ENCODE measurements at places on chromosomes 11 and 22.

GRCh38 chr11:64834031-64834722 is 10.3 kb downstream of the CDC42BPG start:
- no peak for DNase-seq

DNA sequence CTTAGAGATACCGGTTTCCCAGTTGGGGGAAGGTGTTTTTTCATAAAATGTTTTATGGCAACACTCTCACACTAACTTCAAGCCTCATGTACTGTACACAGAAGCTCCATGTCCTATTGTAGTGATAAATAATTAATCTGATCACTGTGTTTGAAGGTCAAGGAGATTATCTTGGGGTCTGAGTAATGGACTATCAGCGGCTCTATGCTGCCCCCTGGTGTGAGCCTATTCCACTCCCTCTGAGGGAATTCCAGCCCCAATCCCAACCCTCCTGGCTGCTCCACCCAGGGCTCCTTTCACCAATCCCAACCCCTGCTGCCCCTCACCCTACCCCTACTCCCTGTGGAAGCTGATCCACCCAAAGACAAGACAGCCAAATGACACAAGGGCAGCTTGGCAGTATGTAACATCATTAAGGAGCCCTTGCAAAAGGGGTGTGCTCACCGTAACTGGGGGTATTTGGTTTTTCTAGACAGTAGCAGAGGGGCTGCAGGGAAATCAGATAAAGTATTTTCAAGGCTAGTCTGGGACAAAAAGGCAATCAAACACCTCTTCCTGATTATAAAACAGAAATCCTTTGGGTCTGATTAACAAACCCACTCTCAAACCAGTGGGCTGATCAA is 22.3 kb downstream of the HPS4 start:
- peak; percentile 60 for DNase-seq

- DNase-seq = no peak
Observed at GRCh38 chr11:133127741-133128140, 404.6 kb downstream of the OPCML start.

GRCh38 chr11:67593565-67593905 is 9.9 kb downstream of the GSTP1 start:
- DNase-seq = no peak

- DNase-seq = no peak
Observed at GRCh38 chr22:48450188-48450825, 1377.4 kb downstream of the BRD1 start.

- DNase-seq = no peak
Observed at GRCh38 chr22:40256516-40256915, 78.8 kb downstream of the TNRC6B start.

GRCh38 chr22:48464246-48464645 is 1363.4 kb downstream of the BRD1 start:
- no peak for DNase-seq

DNA sequence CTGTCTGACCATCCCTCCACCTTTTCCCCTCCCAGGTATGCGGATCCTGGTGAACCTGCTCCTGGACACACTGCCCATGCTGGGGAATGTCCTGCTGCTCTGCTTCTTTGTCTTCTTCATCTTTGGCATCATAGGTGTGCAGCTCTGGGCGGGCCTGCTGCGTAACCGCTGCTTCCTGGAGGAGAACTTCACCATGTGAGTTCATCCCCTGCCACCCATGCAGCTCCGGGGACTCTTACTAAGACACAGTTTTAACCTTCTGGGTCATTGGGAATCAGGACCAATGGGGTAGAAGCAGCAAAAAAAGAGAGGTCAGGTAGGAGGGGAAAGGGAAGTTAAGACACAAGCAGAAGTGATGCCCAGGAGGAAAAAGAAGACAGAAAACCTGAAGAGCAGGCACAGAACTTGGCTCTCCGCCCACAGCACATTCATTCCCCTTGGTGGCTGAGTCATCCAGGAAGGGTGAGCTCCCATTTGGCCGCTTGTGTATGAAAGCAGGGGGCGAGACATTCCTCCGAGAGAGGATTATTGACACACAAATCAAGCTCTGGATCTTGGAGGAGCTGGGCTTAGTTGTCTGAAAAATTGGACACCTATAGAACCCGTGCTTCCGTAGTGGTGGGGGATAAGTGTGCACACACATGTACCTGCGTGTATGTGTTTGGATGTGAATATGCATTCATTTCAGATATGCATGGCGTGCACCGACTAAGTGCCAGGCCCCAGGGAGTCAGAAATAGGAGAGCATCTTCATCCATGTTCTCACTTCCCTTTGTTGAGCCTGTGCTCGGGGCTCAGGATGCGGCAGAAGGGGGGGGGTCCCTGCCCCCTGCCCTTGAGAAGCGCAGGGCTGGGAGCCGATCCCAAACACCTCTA is 64.2 kb downstream of the CACNA1I start:
- no peak for DNase-seq

- DNase-seq = no peak
Observed at GRCh38 chr11:86198139-86198538, 46.4 kb upstream of the EED start.

GRCh38 chr11:94181943-94182342 is 53.3 kb downstream of the PANX1 start:
- no peak for DNase-seq

DNA sequence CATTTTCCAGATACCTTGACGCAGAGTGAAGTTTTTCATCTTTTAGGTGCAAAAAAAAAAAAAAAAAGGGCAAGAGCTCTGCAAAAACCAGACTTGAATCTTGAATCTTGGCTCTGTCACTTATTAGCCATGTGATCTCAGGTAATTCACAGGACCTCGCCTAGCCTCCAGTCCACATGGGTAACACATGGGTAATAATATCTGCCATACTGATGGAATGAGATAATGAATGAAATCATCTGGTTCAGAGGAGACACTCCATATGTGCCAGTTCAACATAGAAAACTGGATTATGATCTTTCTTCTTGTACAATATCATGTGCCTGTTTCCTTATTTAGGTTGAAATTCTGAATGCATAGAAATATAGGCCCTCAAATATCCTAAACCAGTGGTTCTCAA is 8.6 kb upstream of the AMOTL1 start:
- no peak for DNase-seq

GRCh38 chr11:498297-499181 is 8.5 kb downstream of the RNH1 start:
- no peak for DNase-seq

GRCh38 chr11:1483445-1483961 is 3.1 kb downstream of the MOB2 start:
- no peak for DNase-seq

GRCh38 chr11:27217948-27218420 is 145.0 kb downstream of the CCDC34 start:
- DNase-seq = peak; percentile 52

DNA sequence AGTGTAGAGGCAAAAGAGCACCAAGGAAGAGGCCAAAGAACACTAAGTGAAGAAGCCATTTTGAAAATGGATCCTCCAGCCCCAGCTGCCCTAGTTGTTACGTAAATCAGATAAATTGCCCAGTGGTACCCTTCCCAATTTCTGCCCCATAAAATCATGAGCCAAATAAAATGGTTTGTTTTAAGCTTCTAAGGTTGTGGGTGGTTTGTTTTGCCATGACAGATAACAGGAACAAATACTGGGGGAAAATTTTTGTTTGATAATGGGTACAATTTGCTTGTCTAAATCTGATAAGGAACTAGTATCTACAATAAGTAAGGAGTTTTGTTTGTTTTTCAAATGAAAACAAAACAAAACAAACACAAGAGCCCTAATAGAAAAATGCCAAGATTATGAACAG is 30.6 kb upstream of the HSD17B12 start:
- no peak for DNase-seq

DNA sequence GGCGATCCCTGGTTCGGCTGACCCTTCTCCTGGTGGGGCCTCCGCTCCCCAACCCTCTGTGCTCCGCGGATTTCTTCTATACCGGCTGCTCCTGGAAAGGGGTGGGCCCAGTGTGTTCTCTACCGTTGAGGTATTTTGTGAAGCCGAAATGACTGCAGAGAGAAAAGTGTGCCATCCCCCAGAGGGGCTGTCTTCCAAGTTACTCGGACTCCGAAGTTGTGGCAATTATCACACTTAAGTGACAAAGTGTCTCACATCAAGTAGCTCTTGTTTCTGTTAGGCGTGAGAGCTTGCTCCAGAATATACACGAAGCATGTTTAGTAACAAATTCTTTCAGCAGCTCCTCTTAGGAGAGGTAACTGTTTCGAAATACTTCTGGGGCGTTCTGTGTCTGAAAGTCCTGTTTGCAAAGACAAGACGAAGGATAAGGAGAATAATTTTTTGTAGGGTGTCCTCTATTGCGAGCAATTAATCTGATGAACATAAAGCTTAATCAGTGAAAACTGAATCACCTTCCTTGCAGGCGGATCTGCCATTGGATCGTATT is 434 bp downstream of the XPNPEP3 start:
- DNase-seq = no peak

DNA sequence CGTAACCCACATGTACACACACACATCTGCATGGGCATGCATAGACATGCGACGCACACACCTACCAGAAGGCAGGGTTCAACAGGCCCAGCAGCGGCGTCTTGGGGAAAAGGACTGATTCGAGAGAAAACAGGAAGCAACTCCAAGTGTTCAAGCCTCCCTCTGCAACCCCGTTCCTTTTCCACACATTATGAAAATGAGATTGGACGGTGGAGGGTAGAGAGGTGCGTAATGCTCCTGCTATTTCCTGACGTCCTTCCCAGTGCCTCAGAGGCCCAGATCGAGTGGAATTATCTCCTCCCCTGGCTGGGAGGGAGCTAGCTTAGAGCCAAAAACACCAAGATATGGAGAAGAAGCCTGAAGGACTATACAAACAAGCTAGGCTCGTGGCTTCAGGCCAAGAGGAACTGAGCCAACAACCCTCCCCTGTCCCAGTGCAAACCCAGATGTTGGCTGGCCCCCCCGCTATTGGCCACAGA is 289.2 kb downstream of the MN1 start:
- peak; percentile 91 for DNase-seq

DNA sequence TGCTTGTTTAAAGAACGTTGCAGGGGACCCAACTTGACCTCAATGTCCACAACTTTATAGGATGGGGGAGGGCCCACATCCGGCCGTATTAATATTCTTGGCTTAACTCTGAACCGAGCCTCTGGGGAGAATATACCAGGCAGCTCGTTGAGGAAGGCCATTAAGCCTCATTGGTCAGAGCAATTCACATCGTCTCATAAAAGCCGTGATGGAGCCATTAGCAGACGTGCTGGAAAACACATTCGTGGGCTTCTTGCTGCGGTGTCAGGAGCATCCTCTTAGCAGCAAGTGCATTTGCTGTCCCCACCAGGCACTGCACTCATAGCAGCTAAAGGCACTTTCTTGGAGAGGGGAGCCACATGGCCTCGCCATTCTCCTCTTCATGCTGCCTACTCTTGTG is 14.9 kb downstream of the DSCAML1 start:
- DNase-seq = no peak

DNA sequence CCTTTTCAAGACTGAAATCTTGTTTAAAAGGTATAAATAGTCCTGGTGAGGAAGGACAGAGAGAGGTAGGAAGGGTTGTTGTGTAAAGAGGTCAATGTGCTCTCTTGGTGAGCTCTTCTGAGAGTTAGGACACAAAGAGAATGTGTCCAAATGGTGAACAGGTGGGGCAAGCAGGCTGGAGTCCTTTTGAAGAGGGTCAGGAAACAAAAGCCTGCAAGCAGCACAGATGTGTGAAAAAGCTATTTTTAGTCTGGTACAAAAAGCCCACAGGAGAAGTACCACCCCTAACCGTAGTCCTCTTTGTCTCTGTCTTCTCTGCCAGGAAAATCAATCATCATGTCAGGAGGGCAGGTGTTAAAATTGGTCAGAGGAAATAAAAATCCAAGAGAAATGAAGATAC is 54.4 kb upstream of the SYN3 start:
- no peak for DNase-seq

- DNase-seq = no peak
Observed at GRCh38 chr11:10436224-10436623, 18.8 kb upstream of the AMPD3 start.

- DNase-seq = no peak
Observed at GRCh38 chr22:22024440-22024839, 41.9 kb upstream of the TOP3B start.

DNA sequence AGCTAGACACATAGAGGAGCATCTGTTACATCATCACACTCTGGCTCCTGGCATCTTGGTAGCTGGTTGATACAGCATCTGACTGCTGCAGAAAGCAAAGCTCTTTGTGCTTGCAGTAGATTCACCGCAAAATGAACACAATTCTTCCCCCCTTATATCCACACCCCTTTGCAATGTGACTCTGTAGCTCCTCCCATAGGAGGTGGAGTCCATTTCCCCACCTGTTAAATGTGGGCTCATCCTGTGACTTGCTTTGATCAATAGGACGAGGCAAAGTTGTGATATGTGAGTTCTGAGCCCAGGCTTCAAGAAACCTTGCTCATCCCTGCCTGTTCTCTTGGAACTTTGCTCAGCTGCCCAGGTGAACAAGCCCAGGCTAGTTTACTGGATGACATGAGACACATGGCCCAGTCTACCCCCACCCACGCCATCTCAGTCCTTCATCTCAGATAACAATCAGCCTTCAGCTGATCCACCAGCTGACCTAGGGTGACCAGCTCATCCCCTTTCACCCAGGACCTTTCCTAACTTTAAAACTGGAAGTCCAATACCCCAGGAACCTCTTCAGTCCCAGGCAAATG is 272.2 kb downstream of the TENM4 start:
- no peak for DNase-seq

GRCh38 chr22:30453731-30454510 is 17.9 kb downstream of the SEC14L3 start:
- no peak for DNase-seq

DNA sequence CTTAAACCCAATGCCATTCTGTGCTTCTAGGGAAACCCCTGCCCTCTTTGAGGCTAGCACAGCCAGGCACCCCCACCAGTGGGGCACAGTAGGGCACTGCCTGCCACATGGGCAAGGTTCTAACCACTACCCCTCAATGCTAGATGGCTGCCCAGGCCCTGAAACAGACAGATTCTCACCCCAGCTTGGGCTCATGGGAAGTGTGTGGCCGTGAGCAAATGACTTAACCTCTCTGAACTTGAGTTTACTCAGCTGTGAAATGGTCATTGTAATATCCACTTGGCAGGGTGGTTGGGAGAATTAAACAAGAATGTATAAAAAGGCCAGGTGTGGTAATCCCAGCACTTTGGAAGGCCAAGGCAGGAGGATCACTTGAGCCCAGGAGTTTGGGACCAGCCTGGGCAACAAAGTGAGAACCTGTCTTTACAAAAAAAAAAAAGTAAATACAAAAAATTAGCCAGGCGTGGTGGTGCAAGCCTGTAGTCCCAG is 22.4 kb downstream of the C22orf23 start:
- no peak for DNase-seq

DNA sequence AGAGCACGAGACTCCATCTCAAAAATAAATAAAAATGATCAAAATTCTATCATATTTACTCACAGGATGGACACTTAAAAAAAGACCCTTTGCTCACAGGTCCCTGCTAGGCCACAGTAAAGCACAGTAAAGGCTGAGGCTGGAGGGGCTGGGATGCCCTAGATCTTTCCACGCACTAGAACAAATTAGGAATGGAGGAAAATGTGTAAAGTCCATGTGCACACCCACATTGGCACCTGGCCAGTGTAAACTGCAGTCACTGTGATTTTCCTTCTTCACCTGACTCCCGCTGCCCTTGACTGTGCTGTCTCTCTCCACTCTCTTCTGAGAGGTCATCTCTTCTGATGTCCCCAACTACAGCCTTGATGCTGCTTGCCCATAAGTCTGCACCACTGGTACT is 195.5 kb downstream of the EFCAB6 start:
- no peak for DNase-seq
